ENCODE measurements at places on chromosomes 12 and 14.

GRCh38 chr12:43396671-43397070 lies 155.3 kb downstream of the ADAMTS20 start:
- no peaks in the 10 kb centered on the region for H3K4me1 ChIP-seq
- no peak for DNase-seq
- H3K4me3 ChIP-seq: no peak overlapping the region
- no peaks in the 10 kb centered on the region for H3K36me3 ChIP-seq
- peaks cover 7% of the 10 kb centered on the region for H3K27me3 ChIP-seq

- H3K36me3 ChIP-seq: peaks cover 2% of the 10 kb centered on the region
- peaks cover 20% of the 10 kb centered on the region for H3K4me1 ChIP-seq
- peak overlapping the region; percentile 46 for H3K4me3 ChIP-seq
- H3K27ac ChIP-seq: no peak overlapping the region
- H3K27me3 ChIP-seq: peaks cover 19% of the 10 kb centered on the region
- peak; percentile 75 for DNase-seq
Observed at GRCh38 chr12:57727758-57728395, 10.7 kb downstream of the AGAP2 start.

DNA sequence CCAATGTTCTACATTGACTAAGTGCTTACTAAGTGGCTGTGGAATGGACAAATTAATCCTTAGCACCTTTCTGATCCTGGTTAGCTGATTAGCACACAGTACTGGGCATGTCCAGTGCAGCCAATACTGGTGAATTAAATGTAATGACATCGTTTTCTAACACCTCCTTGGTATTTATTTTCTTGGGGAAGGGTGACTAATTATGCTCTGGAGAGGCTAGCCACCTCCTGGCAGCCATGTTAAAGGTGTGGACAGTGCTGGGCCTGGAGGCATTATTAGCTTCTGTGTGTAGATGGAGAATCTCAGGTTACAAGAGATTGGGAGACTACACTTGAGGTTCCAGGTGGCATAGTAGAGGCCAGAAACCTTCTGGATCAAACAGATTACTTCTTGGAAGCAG lies 230.9 kb upstream of the DDHD1 start:
- no peaks in the 10 kb centered on the region for H3K36me3 ChIP-seq
- no peak overlapping the region for H3K27ac ChIP-seq
- no peak for DNase-seq
- no peak overlapping the region for H3K4me3 ChIP-seq
- H3K4me1 ChIP-seq: peaks cover 8% of the 10 kb centered on the region

GRCh38 chr12:103043531-103044486 lies 86.3 kb downstream of the ASCL1 start:
- no peaks in the 10 kb centered on the region for H3K36me3 ChIP-seq
- no peak overlapping the region for H3K27ac ChIP-seq
- no peak for DNase-seq
- H3K4me1 ChIP-seq: no peaks in the 10 kb centered on the region
- H3K27me3 ChIP-seq: no peaks in the 10 kb centered on the region

All from osteocyte (in vitro differentiated cells).